ENCODE measurements at places on chromosomes 3 and 15.

- no peak for DNase-seq
Measured at GRCh38 chr15:76169018-76169417, 109.2 kb downstream of the TMEM266 start.

DNA sequence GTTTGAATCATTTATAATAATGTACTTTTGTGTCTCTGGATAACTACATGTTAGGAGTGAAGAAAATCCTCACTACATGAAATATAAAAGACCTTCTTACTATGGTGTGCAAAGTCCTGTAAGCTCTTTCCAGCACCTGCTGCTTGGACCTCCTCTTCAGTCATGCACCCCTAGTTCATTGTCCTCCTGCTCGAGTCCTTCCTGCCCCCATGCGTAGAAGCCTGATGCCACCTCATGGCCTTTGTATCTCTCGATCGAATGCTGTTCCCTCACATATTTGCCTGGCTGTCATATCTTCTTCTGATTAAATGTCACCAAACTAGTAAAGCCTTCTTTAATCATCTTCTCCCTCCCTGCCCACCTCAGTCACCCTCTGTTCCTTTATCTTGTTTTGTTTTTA is 49.9 kb upstream of the SUCLG2 start:
- no peak for DNase-seq

DNA sequence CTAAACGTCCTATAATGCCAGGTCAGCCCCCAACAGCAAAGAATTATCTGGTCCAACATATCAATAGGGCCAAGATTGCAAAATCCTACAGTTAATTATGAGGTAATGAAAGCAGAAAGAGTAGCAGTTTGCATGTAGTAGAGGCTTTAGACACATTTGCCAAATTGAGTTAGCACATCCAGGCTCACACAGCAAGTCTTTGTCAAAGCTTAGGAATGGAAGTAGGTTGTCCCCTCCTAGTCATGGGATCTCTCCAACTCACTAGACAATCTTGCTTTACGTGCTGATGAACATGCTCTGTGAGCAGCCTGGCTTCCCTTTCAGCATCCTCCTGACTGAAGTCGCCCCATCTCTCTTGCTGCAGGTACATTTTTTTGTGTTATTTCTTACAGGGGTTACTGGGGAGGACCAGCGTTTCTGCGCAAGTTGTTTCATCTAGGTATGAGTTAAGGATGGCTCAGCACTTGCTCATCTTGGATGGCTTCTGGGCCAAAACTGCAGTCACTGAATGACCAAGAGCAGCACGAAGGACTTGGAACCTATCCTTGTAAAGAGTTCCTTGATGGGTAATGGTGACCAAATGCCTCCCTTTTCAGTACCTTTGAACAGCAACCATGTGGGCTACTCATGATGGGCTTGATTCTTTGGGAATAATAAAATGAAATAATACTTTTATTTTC is 55.9 kb downstream of the SQOR start:
- DNase-seq = no peak

- DNase-seq = no peak
Measured at GRCh38 chr3:43872301-43872700, 181.6 kb downstream of the ABHD5 start.

DNA sequence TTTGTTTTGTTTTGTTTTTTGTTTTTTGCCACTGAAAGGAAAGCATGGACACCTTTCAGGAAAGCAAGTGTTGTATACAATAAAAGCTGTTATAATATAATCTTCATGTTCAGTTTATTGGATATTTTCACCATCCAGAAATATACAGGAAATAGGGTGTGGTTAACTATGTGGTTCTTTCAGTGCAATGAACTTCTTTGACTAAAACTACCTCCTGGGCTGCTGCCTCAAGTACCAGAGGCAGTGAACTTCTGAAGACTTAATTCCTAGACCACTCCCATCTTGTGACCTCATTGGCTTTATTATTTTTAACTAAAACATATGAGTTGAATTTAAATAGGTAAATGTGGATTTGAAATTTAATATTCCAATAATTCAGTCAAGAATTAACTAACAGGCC is 27.1 kb upstream of the TBL1XR1 start:
- no peak for DNase-seq

- DNase-seq = no peak
Measured at GRCh38 chr3:138426211-138426610, 8.2 kb upstream of the ESYT3 start.

DNA sequence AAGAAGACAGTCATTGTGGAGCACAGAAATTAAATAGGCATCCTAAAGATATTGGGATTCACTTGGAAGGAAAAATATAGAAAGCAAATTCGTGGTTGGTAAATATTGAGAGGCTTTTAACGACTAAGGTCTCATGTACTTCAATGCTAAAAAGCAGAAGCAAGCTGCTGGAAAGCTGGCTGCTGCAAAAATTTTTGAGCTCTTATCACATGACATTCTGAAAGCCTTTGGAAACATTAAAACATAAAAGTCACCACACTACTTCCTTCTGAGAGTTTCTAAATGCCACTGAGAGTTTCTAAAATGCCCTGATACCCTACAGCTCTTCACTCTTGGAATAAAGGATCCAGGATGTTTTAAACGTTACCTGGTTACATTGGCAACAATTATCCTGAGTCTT is 39.0 kb upstream of the CBLB start:
- no peak for DNase-seq

GRCh38 chr3:87145553-87145952 is 81.6 kb upstream of the CHMP2B start:
- DNase-seq = no peak

DNA sequence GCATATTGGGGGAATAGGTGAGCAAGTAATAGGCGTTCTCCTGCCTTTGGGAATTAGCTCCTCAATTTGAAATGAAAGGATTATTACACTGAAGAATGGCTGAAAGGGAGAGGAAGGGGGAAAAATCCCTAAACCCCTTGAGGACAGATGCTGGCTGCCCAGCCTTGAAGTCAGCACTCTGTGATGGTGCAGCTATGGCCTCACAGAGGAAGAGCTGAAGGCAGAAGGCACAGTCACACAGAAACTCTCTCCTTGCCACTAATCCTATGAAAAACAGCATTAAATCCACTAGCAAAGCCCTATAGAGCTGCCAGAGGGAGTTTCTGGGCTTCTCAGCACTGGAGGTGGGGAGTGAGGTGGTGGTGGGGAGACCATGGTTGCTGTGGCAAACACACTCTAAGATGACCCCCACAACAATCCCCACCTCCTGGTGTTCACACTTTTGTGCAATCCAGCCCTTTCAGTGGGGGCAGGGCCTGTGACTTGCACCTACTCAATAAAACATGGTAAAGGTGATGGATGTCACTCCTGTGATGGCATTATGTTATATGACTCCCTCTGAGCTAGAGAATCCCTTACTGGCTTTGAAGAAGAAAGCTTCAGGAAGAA is 101.2 kb downstream of the RFTN1 start:
- no peak for DNase-seq

- DNase-seq = no peak
Measured at GRCh38 chr3:172808969-172809546, 58.5 kb downstream of the ECT2 start.

DNA sequence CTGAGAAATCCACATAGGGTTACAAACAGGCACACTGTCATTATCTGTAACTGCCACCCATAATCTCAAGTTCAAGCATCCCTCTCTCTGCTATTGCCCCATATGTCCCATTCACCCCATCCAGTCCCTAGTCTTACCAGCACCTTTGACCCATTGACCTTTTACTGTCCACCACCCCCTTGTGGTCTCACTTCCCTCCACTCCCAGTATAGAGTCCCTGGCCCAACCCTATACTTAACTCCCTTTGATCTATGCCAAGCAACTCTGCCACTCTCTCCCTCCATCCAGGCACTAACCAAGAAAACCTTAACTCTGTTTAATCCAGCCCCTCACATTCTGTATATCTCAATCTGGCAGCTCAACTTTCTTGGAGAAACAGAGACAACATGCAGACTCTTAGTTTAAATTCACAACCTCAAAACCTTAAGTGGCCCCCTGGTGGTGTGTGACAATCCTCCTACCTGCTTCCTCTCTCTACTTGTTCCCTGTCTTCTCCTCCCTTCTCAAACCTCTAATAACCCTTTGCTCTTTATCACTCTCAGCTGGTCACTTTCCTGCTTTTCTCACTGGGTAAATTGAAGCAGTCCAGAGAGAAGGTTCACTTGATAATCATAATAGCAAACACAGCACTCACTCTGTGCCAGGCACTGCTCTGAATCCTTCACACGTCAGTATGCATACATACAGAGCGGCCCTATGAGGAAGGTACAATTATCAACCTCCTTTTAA is 162.7 kb downstream of the STT3B start:
- DNase-seq = no peak

DNA sequence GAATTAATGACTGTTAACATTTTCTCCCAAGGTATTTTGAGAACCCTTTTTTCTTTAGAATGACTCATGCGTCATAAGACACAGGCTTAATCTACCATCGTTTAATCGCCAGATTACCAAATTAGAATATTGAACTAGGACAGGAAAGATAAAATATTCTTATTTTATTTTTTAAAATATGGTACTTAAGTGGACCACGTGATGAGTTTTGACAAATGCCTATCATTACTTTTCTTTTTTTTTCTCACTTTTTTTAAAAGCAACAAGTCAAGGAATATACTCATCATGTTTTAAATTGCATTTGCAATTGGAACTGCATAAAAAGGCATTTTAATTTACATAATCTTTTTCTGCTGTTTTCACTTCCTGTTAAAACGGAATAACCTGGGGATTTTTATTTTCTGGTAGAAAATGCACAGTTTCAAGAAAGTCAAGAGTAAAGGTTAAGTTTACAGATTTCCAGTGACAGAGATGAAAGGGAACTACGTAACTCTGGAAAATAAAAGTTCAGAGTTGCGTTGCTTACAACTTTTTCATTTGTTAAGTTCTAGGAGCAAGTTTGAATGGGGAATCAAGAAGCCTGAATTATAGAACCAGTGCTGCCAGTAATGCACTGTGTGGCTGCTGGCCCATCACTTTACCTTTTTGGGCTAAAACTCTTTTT is 23.6 kb downstream of the SIAH2 start:
- DNase-seq = no peak

GRCh38 chr3:134796281-134797056 is 1.4 kb downstream of the EPHB1 start:
- no peak for DNase-seq

- DNase-seq = no peak
Measured at GRCh38 chr3:196055683-196056270, 26.1 kb downstream of the TFRC start.

GRCh38 chr3:4520033-4520816 is 27.1 kb downstream of the ITPR1 start:
- DNase-seq = no peak

DNA sequence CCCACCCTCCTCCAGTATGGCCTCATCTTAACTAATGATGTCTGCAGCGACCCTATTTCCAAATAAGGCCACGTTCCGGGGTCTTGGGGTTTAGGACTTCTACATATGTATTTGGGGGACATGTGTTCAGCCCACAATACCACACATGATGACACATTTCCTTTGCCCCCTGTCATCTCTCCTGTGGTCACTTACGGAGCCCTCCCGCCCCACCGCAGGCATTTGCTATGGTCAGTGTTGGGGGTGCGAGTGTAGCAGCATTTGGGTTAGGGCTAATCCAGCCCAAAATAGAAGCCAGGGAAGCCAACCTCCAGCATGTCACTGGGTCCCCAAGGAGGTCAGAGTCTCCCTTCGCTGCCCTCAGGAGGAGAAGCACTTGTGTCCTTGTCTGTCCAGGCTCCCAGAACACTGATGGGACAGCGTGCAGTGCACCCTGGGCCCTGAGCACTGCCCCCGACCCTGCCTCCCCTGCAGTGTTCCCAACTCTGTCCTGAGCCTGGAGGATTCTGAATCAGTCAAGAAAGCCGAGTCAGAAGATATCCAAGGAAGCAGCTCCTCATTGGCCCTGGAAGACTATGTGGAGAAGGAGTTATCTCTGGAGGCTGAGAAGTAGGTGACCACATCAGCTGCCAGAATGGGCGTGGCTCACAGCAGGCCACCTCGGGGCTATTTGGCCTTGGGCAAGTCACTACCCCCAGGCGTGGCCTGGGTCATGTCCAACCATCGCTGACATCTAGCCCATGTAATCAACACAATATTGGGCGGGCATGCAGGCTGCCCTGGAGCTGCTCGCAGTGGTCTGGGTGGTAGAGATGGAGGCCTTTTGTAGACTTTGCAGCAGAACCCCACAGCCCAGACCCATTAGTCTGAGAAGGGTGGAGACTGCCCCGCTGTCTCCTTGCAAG is 46.9 kb upstream of the FGD5 start:
- DNase-seq = no peak

GRCh38 chr15:64009241-64009640 is 37.0 kb downstream of the DAPK2 start:
- DNase-seq = no peak

- no peak for DNase-seq
Measured at GRCh38 chr15:94352636-94353487, 121.5 kb downstream of the MCTP2 start.

- no peak for DNase-seq
Measured at GRCh38 chr3:25437953-25438352, 9.9 kb downstream of the RARB start.

DNA sequence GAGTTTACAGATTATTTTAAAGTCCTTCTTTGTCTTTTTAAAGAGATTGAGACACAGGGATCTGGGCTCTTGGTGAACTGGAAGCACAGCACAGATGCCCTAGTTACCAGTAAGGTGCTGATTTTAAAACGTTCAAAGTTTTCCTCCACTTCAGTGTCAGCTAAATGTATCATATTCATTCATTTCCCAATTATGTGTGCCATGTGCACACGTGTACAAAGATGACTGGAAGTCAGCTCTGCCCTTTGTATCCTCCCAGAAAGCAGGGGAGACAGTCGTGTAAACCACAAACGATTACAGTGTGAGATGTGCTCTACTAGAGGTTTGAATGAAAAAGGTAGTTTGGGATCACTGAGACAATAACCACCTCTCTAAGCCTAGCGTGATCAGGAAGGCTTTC is 730 bp downstream of the ZKSCAN7 start:
- no peak for DNase-seq

- DNase-seq = no peak
Measured at GRCh38 chr3:179921951-179922350, 114.8 kb downstream of the PEX5L start.

DNA sequence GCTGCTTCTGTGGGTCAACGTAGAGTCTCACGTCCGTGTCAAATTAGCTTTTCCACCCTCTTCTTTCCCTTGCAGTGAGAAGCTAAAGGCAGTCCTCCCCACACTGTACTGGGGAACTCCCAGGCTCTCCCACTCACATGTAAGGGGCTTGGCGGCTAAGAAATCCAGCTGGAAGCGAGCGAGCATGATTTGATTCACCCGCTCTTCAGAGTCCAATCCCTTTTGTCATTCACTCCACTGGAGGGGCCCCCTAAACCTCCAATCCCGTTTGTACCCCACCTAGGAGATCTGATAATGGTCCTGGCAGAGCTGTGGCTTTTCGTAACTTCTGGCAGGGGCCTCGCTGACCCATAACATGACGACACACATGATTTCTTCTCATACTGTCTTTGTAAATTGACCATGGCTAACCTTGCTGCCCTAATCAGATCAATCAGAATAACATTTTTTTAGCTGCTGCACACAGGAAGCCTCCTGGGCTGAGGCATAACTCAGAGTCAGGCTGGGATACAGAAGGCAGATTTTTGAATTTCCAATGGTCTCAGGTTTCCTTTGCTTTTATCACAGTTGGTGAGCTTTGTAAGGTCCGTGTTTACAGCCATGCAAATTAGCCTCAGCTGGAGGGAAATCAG is 235.2 kb downstream of the GREM1 start:
- no peak for DNase-seq

GRCh38 chr3:141307351-141308059 is 60.8 kb upstream of the ZBTB38 start:
- no peak for DNase-seq

- DNase-seq = no peak
Measured at GRCh38 chr3:4504340-4505261, 11.5 kb downstream of the ITPR1 start.
